ENCODE measurements at places on chromosomes 7 and 10.

- no peak for DNase-seq
Observed at GRCh38 chr10:101217450-101218281, 11.6 kb downstream of the LBX1 start.

DNA sequence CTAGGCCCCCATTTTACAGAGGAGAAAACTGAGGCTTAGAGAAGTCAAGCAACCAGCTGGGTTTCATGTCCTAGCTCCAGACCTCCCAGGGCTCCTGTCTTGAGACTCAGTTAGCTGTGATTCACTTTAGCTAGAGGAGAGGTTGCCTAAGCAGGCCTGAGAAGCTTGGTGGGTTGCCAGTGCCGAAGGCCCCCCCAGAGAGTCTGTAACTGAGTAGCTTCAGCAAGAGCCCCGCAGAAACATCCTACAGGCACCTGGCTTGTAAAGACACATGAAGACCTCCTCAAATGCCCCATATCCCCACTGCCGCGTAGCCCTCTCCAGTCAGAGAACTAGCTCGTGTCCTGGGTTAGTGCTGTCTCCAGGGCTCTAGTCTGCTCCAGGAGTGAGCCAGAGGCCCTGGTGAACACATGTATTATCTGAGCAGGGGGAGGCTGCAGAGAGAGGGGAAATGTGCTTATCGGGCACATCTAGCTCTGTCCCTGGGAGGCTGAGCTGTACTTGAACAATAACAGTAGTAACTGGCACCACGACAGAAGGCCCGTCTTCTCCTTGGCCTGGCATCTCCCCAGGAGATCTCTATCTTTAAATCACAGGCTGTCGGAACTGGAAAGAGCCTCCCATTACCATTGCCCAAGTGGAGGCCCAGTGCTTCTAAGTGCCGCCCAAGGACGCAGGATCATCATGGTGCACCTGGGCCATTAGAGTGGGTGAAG is 28.9 kb downstream of the UNC5B start:
- no peak for DNase-seq

DNA sequence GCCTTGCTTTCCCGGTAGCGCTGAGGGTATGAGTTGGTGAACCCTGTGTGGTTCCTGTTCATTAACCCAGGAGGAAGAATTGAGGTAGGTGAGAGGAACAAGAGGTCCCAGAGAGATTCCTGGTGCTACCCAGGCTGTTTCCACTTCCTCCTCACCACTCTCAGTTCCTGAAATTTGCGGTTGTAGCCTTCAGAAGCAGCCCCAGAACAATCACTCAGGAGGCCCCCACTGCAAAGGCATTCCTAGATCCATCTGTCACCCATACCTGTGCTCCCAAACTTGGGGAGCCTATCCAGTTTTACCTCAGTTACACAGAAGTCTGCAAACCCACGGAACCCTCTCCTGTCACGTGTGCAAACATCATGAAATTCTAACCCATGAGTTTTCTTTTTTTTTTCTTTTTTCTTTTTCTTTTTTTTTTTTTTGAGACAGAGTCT is 9.0 kb upstream of the PIP4K2A start:
- DNase-seq, result no peak

- no peak for DNase-seq
Observed at GRCh38 chr7:112446431-112446830, 3.8 kb upstream of the IFRD1 start.

DNA sequence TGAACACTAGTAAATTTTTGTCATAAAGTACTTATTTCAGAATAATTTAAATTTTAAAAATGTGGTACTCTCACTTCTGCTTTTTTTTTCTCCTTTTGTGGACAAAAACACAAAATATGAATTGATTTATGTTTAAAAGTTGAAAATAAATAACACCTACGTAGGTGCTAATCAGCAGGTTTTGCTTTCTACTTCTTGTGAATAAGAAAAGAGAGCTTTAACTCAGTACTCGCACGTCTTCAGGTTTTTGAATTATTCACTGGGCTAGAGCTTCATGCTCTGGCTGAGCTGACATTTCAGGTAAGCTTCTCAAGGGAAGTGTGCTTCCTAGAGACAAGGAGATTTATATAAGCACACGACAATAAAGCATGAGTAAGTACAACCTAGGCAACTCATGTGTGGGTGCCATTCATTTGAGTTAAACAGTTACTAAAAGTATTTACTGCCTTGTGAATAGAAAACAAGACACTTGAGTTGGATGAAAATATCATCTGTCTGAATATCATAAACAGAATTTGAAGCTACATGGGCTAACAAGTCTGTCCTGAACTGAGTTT is 190.0 kb upstream of the POT1 start:
- DNase-seq, result no peak

DNA sequence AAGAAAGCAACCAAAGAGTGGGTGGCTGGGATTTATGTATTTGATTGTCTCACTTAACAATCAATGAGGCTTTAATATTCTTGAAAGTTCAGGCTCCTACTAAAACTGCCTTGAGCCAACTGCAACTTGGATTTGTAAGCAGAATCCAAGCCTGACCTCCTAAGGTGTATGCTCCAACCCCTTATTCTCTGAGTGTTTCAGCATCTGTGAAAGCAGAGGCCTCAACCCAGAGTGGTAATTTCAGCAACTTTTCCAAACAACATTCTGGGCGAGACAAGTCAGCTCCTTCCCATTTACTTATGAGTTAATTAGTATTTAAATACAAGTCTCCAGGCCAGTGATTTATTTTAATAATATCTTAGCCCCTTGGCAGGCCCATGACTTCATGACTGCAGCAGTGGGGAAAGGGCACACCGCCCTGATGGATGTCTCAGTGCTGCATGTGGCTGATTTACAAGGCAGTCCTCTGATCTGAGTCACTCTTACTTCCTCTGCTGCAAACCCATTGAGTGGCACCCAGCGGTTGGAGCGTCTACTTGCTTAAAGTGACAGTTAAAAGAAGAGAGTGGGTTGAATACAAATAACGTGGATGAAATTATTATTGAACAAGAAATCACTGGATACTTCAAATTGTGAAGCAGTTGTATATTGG is 209.1 kb downstream of the TRIL start:
- DNase-seq, result no peak

DNA sequence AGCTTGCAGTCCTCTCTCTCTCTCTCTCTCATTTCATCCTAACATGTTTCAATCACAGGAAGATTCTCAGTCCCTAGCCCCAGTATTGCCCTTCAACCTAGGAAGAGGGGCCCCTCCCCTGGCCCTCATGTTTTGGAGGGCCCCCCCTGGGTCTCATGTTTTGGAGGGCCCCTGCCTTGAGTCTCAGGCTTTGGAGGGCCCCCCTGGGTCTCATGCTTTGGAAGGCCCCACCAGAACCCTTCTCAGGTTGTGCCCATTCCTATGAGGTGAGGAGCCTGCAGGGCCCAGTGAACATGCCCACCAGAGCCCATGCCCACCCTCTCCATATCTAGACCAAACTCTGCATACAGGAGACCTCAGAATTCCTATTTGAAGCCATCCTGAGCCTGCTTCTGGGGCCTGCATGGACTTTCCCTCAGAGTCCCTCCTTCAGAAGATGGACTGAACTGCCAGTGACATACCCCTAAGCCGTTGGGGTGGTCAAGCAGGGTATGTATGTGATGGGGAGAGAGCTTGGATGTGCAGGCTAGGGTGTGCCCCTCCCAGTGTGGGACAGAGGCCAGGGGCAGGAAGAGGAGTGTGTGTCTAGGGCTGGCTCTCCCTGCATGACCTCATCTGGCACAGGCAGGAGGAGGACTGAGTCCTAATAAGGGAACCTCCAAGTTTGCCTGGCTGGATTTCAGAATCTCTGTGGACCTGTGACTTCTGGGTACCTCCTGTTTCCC is 8.1 kb upstream of the VDAC2 start:
- DNase-seq, result no peak

DNA sequence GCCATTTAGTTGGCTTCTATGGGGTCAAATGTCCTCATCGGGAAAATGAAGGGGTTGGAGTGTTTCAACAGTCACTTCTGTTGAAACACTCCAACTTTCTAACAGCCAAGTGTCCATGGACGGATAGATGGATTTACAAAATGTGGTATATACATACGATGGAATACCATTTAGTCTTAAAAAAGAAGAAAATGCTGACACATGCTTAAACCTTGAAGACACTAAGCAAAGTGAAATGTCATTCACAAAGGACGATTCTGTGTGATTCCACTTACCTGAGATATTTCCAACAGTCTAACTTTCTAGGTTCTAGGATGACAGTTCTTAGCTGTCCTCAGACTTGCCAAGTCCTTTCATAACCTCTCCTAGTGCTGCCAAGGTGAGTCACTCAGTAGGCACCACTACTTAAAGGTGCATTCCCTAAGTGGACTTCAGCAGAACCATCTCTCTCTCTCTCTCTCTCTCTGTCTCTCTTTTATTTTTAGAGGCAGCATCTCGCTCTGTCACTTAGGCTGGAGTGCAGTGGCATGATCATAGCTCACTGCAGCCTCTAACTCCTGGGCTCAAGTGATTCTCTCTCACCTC is 69.0 kb downstream of the DENND2A start:
- no peak for DNase-seq

- DNase-seq, result no peak
Observed at GRCh38 chr10:78401624-78402367, 368.1 kb downstream of the RPS24 start.

- no peak for DNase-seq
Observed at GRCh38 chr7:128755819-128756476, 16.8 kb downstream of the CALU start.
